CD4-positive, alpha-beta T cell (primary cell): ENCODE measurements at places on chromosomes 3 and 15.

DNA sequence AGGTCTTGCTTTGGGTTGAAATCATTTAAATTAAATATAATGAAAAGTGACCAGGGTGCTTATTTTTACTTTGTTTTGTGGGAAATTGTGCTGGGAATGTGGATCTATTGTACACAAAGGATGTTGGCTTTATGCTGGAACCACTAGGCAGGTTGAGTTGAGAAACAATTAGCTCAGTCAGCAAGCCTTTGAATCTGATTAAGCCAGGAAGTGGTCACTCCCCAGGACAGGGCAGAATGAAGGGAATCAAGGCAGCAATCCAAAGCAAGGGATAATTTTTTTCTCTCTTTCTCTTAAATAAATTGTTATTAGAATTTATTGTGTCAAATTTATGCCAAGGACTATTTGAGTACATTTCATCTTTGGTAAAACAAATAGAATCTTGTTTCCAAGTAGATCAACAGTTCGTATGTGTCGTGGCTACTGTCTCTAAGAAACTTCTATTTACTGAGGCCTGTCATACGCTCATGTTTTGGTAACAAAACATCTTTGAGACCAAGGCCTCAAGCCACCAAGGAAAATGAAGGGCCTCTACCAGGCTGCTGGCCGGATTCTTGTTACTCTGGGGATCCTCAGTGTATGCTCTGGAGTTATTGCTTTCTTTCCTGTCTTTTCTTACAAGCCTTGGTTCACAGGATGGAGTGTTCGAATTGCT, at the start of gene TMEM212:
Gene TMEM212 (plus strand): TSS at position 486 of the 655 bp plus-strand sequence. CDS start 35 bp downstream, at position 521.
- no peak for DNase-seq

- no peak for DNase-seq
Observed at GRCh38 chr15:58161436-58161930, 23.3 kb downstream of the AQP9 start.

GRCh38 chr3:26015752-26016151, 225.9 kb downstream of the OXSM start:
- no peak for DNase-seq

DNA sequence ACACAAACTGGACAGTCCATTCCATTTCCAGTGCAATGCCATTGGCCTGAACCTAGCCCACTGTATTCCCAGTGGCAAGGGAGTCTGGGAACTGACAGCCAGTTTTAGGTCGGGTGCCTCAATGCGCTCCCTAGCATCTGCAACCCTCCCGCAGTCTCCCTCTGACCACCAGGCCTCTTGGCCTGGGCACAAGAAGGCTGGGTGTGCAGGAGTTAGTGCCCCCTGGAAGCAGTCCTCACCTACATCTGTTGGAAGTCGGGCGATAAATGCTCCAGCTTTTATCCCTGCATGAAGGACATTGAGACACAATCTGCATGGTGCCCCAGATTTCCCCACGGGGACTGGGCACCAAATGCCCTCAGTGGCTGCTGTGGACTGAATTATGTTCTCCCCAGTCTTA, 12.7 kb downstream of the C3orf22 start:
- DNase-seq, result no peak

- DNase-seq, result no peak
Observed at GRCh38 chr3:37139567-37140052, 34.8 kb downstream of the LRRFIP2 start.

DNA sequence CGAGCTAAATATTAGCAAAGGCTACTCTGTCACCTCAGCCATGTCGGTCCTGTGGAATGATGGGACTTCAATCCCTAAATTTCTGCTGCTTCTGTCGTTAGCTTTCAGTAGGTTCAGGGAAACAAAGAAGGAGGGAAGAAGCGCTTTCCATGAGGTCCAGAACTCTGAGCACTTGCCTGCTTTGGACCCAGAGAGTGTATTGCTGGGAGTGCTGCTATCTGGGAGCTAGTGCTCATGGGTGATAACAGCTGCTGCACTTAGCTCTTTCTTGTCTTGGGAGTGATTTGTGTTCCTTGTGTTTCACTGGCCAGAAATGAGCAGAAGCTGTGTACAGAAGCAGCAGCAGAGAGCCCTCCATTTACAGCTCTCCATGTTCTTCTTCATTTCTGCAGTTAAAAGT, 369.8 kb downstream of the DIPK2A start:
- DNase-seq, result no peak

GRCh38 chr15:57784081-57784511, 77.6 kb downstream of the POLR2M start:
- no peak for DNase-seq

DNA sequence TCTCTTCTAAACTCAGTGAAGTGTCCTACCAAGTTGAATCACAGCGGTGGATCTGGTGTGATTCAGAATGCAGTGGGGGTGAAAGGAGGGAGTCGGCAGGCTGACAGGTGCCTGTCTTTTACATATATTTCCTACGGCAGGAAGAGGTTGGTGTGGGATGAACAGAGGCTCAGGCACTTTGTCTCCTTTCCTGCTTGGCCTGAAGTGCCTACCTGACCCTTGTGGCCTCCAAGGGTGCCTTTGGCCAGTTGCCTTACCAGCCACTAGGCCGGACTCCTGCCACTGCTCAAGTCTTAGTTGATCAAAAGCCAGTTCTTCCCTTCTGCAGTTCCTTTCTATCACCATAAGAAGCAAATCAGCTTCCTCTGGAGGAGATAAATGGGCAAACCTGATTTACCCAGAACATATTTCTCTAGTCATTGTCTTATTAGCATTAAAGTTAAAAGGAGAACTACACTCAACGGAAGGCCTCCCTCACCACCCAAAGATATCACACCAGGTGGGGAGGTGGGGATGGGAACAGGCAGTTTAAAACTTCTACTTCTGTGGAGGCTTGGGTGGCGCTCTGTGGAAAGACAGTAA, 52.1 kb downstream of the CRTC3 start:
- DNase-seq, result no peak

DNA sequence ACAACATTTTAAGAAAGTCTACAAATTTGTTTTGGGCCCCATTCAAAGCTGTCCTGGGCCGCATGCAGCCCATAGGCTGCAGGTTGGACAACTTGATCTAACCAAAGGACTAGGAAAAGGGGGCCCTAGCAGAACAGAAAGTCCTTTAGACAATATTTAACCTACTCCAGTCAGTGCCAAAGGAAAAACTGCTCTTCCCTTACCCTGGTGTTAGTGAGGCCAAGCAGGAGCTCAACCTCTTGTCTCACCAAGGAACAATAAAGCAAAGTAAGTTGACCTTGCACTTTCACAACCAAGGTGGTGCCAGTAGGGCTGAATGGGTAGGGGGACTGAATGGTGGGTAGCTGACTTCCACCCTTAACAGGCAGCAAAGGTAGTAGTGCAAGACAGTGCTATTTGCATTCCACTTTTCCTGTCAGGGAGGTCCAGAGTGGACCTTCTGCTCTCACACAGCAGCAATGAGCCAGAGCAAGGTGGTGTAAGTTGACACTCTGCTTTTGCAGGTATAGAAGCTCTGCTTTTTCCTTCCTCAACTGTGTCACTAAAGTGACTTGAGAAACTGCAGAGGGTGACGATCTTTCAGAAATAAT, 124.9 kb downstream of the WDR72 start:
- no peak for DNase-seq

DNA sequence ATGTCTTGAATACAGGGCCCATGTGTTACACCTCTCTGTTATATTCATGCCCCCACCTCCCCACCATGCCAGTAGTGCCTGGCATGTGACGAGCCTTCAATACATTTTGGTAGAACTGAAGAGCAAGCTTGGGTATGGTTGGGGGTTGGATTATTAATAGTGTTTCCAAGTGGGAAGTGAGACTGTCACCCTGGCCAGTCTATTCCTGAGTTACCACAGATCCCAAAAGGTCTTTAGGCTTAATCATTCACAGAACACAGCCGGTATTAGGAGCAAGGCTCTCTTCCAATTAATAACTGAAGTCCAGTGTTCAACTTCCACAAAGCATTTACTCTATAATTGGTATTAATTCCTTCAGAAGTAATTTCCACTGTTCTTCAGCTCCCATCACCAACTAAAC, 231.9 kb upstream of the LRTM1 start:
- DNase-seq, result no peak

- no peak for DNase-seq
Observed at GRCh38 chr3:151236736-151237135, 33.7 kb upstream of the GPR171 start.

DNA sequence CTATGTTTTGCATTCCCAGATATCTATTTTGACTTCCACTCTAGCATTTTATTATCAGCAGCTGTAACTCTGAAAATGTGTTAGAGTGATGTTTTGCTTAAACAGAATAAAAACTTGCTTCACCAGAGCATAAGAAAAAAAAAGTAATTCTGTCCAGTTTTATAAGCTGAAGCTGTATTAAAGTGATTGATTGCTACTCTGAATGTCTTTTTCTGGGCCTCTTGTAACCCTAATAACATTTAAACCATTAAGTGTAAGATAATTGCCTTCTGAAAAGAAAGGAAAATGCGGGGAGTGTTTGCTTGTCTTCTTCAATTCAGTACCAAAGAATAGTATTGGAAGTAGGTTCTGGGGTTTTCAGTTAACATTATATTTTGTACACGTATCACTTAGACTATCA, 57.9 kb upstream of the UBE2E1 start:
- no peak for DNase-seq

- DNase-seq, result no peak
Observed at GRCh38 chr3:114428044-114428595, 134.3 kb downstream of the TIGIT start.

DNA sequence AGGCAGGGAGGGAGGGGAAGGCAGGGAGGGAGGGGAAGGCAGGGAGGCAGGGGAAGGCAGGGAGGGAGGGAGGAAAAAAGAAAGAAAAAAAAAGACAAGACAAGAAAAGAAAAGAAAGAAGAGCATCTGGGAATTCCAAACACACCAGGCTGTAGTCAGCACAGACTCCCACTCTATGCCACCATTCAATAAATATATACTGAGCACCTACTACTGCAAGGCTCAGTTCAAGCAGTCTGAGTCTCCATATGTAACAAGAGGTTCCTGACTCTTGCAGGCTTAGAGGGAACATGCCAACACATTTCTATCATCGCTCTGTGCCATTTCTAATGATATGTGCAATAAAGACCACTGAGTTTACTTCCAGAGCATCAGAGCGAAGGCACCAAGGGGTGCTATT, 47.7 kb downstream of the ANXA2 start:
- DNase-seq, result no peak

DNA sequence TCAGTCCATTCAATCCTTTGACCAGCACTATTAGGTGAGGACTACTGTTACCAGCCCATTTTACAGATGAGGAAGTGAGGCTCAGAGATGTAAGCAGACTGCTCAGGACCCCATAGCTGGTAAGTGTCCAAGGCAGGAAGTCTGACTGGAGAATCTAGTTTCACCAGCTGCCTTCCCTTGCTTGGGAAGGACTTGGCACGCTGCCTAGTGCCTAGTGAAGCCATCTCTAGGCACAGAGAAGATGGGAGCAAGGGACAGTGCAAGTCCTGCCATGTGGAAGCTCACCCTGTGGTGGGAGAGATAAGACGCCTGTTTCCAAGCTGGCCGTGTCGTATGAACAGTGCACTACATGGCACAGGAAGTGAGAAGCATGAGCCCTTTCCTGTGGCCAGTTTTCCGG, 111.8 kb upstream of the TMC3 start:
- no peak for DNase-seq

- no peak for DNase-seq
Observed at GRCh38 chr3:183896610-183897009, 11.9 kb upstream of the PARL start.

- no peak for DNase-seq
Observed at GRCh38 chr3:29335438-29335837, 54.6 kb downstream of the RBMS3 start.

GRCh38 chr15:51401872-51402517, 60.5 kb downstream of the GLDN start:
- DNase-seq, result no peak

- DNase-seq, result no peak
Observed at GRCh38 chr15:66008940-66009562, 139.8 kb downstream of the RAB11A start.

- no peak for DNase-seq
Observed at GRCh38 chr3:185940951-185941350, 3.1 kb upstream of the TRA2B start.
